Activated T-cell treated with anti-CD3 and anti-CD28 coated beads, Interleukin-2, amount 50 U/mL, for 72 hours (primary cell): ENCODE measurements at places on chromosomes 16 and 17. TPM values are rescaled to one million over a fixed set of nuclear protein-coding genes. Genes with fewer than 3 reads are reported as not detected.

DNA sequence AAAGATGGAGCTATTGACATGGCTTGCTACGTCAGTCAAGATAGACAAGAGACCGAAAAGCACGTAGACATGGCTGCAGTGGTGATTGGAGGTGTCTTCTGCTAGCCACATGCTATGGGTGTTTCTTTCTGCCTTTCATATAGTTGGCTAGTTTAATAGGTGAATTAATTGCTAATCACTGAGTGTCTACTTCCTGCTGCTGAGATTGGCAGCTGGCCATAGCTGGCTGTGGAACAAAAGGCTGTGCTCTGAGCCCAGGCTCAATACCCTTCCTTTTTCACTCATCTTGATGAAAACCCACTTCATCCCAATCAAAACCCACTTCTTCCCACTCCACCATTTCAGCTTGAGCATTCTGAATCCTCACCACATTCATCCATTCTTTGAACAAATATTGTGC, 221.4 kb upstream of the MAF start:
- no peak for DNase-seq

DLX3 gene
- 0.12 TPM for total RNA-seq

DNA sequence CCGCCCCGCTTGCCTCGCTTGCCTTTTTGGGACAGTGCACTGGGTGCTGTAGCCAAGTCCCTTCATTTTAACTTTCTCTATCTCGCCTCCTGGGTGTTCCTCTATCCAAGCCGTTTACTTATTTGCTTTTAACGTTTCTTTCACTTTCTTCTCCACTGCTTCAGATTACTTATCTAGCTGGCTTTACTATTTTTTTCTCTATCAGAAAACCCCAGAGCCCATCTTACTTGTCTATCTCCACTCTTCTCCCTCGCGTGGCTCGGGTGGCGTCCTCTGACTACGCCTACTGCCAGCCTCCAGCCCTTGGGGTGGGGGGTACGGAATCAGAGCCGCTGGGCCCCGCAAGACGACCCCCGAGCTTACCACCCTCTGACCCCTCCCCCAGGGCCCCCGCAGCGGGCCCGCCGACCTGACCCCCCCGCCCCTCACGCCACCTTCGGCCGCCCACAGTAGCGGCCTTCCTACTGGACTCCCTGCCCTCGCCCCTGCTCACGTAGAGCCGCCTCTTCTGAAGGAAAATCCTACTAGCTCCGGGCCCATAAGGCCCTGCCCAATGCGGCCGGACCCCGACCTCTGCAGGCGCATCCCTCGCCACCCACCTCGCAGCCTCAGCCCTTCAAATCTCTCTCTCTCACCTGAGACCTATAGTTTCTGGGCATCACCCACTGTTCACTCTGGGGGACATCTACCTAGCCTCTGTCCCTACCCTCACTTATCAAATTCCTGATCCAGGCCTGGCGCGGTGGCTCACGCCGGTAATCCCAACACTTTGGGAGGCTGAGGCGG, 1.0 kb upstream of the SLC12A4 start:
- peak; percentile 22 for DNase-seq

DNA sequence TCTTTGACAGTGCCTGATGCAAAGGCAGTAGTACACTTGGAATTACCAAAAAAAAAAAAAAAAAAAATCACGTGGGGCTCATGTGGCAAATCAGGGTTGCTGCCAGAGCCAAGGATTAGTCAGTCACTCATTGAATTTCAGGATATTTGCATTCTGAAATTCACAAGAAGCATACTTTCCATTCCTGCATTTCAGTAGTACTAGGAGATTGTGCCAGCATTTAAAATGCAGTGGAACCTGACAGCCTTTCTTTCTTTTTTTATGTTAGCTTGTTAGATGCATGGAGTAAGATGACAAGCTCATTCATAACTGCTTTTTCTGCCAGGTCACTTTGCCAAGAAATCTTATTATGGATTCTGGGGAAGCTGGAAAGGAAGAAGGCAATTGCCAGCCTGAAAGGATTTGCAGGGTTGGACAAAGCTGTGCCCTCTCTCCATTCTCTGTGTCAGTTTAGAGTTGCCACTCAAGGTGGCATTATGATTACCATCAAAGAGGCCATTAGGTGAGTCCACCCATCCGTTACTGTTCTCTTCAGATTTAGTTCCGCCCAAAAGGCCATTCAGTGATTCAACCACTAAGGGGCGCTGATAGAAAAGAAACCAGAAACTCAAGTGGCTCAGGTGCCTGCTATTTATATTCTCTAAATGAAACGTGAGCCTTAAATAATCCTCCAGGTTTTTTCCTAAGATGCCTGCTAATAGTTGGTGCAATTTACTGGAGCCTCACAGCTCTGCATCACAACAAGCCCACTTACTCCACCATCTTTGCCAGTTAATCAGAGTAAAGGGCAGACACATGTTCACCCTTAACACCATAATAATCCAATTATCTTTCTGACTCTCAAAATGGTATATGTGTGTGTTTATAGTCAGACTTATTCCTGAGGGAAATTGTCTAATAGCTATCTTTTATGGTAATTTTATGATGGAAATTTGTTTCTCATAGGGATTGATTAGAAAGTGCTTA, 59.0 kb downstream of the TANGO6 start:
- peak; percentile 14 for DNase-seq

DNA sequence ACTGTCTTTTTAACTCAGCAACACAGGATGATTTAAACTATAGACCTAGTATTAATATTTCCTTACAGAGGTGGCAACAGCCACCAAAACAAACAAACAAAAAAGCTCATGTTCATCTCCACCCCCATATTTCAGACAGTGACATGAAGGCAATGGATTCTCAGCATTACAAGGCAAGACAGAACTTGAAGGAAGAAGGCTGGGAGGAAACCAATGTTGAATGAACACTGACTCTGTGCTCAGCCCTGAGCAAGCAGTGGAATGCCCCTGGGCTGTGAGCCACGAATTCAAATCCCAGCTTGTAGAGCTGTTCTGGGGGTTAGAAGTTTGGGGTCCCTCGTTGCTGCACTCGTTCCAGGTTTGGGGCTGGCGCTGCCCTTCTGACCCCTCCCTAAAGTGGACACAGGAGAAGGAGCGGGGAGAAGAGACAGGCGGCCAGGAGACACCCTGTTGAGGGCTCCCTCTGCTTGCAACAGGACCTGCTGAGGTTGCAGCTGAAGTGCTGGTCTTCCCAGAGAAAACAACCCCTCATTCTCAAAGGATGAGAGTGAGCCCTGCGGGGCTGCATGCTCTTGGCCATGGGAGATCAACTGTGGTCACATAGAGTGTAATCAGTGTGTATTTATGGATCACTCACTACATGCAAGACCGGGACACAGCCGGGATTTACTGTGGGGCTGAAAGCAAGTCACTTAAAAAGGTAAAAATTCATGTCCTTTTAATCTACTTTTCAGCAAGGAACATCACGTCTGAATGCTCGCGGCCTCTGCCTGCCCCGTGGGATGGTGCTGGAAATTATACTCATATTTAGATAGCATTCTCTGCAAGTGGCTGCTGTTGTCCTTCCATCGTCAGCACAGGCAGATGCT, 34.3 kb downstream of the MYH3 start:
- DNase-seq = no peak

DNA sequence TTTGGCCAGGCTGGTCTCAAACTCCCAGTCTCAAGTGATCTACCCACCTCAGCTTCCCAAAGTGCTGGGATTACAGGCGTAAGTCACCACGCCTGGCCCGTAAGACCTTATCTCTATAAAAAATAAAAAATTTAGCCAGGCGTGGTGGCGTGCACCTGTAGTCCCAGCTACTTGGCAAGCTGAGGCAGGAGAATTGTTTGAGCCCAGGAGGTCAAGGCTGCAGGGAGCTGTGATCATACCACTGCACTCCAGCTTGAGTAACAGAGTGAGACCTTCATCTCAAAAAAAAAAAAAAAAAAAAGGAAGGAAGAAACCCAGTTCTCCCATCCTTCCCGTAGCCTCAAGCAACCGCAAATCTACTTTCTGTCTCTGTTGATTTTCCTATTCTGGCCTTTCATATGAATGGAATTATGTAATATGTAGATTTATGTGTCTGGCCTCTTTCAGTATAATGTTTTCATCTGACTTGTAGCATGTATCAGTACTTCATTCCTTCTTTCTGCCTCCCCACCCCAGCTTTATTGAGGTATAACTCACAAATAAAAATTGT, 11.2 kb downstream of the CASC3 start:
- no peak for DNase-seq

DNA sequence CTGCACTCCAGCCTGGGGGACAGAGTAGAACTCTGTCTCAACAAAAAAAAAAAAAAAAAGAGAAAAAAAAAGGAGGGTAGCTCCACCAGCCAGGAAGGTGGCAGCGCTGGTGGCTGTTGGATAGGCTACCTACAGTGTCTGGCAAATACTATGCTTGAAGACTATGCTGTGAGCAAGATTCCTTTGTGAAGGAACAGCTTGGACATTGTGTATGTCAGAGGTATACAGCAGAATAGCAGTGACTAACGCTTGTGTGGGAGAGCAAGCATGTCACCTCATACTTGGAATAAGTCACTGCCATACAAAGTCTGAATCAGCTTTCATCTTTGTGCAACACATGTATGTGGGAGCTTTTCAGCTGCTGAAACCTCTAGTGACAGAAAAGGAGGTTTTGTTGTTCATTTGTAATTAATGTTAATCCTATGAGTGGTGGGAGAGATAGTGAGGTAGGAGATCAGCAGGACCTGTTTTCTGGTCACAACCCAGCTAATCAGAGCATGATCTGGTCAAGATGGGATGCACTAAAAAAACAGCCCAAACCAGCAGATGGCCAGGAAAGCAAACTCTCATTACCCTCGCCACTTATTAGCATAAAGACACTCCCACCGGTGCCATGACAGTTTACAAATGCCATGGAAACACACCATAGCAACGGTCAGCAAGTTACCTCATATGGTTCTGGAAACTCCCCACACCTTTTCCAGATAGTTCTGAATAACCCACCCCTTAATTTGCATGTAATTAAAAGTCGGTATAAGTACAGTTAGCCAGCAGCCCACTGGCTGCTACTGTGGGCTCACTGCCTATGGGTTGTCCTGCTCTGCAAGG, 6.8 kb upstream of the ITGAD start:
- DNase-seq = peak; percentile 54

DNA sequence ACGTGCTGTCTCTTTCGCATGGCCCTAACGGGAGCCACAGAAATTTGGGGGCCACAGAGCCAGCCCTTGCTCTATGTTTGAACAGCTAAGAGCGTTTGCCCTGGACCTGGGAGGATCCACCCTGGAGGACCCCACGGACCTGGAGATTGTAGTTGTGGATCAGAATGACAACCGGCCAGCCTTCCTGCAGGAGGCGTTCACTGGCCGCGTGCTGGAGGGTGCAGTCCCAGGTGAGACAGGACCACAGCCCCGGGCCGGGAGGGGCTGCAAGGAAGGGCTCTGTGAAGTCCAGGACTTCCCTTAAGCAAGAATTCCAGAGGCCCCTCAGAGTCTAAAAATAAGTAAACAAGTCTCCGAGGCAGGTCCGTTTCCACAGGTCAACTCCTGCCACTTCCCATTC, 11.9 kb downstream of the CDH15 start:
- no peak for DNase-seq

DNA sequence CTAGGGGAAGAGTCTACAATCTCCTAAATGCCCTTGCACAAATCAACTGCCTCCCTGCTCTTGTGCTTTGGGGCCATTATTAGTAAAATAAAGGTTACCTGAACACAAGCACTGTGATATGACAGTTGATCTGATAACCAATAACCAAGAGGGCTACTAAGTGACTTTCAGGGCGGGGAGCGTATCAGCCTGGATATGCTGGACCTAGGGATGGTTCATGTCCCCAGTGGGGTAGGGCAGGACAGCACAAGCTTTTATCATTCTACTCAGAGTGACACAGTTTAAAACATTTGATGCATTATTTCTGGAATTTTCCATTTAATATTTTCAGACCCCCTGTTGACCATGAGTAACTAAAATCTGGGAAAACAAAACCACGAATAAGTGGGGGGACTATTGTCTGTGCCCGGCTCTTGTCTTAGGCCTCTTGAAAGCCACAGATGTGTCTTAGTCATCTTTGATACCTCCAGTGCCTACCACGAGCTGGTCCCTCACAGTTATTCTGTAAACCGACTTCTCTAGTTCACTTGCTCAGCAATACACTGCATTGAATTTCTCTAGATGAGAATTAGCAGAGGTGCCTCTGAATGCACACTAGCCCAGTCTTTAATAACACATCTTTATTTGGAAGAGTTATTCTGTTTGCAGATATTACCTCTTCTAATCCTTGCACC, 94.6 kb upstream of the DHX40 start:
- DNase-seq = no peak

RRAD gene
- total RNA-seq = 3.1 TPM

PIRT gene
- total RNA-seq = not detected

DNA sequence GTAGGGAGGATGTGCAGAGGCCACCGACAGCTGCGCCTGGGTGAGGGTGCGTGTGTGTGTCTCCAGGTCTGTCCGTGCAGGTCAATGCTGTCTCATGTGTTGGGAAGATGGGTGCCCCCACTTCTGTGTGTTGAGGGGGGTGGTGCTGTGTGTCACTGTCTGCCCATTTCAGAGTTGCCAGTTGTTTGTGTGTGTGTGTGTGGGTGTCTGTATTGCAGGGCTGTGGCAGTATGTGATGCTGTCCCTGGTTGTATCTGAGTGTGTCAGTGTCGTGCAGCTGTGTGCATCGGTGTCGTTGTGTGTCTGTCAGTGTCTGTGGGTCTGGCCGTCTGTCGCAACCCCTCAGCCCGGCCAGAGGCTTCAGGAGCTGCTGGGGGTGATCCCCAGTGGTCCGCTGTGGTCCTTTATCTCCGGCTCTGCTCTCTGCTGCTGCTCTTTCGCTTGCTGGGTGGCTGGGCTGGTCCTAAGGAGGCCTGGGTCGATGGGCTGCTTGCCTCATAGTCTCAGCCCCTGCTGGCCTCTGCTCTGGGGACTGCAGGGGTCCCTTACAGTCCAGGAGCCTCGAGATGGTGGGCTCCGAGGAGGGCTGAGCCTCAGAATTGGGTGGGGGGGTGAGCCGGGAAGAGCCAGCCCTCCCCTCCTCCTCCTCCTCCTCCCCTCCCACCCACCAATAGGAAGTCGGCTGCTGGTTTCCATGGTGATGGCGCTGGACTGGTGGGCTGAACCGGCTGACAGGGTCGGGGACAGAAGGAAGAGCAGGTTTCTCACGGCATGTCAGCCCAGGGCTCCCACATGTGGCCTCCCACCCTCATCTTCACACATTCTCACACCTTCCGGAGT, at the start of gene TSPOAP1:
TSPOAP1 (minus strand) TSS at position 601 of the 840 bp plus-strand sequence. CDS start 875 bp downstream, outside the sequence.
- peak; percentile 84 for DNase-seq

KCNJ2 gene
- total RNA-seq = not detected

- no peak for DNase-seq
Measured at GRCh38 chr16:63720848-63721247, 1401.0 kb downstream of the CDH11 start.

PDE6G gene
- total RNA-seq = 4.2 TPM

GRCh38 chr17:45190503-45191255, 29.0 kb downstream of the HEXIM2 start:
- DNase-seq = no peak

GRCh38 chr16:78619811-78620210, 520.4 kb downstream of the WWOX start:
- no peak for DNase-seq

DNA sequence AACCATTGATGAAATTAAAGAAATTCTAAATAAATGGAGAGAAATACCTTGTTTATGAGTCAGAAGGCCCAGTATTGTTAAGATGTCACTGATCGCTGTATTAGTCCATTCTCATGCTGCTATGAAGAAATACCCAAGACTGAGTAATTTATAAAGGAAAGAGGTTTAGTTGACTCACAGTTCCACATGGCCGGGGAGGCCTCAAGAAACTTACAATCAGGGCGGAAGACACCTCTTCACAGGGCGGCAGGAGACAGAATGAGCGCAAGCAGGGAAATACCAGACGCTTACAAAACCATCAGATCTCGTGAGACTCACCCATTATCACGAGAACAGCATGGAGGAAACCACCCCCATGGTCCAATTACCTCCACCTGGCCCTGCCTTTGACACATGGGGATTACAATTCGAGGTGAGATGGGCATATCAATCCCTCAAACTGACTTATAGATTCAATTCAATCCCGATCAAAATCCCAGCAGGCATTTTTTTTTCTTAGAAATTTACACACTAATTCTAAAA, 157.2 kb downstream of the ENGASE start:
- DNase-seq = no peak
